Activated T-cell treated with anti-CD3 and anti-CD28 coated beads, Interleukin-2, amount 50 U/mL, for 48 hours (primary cell): ENCODE measurements at places on chromosomes 7 and 10.

- DNase-seq = no peak
Measured at GRCh38 chr7:142670511-142670910, 78.8 kb upstream of the PRSS1 start.

- no peak for DNase-seq
Measured at GRCh38 chr7:148598351-148598750, 7.8 kb downstream of the C7orf33 start.

DNA sequence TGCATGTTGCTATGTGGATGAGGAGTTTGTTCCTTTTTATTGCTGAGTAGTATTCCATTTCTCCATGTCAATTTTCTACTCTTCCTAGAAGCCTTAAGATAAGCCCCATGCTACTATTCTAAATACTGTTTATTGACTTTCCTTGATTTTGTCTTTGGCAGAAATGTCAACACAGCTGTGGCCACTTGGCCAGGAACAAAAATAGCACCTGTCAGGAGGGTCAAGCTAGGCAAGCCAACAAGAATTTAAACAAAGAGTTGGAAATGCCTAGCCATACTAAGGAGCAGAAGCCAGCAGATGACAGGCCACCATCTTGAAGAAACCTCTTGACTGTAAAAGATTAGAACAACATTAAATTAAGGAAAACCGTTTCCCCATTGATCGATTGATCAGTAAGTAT, 34.7 kb downstream of the JAZF1 start:
- DNase-seq = no peak

- DNase-seq = no peak
Measured at GRCh38 chr7:78168865-78169264, 370.3 kb downstream of the PHTF2 start.

DNA sequence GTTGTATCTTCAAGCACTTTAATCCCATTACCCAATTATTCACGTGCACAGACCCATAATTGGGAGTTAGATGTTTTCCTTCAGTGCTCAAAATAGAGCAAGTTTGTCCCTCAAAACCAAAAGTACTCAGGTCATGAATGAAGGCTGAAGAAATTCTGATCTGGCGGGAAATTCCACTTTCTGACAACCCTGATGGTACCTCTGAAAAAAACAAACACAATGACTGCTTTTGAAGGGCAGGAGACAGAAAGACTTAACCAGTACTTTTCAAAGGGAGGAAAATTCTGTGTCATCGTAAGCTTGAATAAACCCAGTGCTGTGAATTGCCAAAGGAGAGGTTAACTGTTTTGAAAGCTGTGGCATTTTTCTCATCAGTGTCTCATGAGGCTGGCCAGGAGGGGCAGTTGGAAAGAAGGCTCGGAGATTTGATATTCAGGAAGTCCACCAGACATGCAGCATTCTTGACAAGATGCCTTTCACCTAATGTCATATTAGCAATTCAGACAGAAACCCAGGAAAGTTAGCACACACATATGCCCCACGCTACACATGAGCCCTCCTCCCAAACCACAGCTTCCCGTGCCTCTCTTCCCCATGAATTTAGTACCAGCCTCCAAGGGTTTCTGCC, 347.0 kb downstream of the KCNMA1 start:
- no peak for DNase-seq

DNA sequence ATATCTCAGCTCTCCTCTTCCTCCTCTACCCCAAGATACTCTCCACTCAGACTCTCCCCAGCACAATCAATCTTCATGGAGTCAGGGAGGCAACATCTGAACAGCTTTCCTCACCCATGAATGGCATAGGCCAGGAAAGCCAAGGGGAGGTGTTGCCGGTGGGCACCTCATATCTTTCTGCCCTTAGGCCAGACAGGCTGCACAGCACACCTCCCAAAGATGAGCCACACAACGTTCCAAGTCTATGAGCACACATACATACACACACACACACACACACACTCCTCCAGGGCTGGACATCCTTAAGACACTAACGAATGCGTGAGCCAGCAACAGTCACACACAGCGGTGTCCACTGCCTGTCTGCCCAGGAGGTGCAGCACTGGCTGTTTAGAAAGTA, 17.7 kb downstream of the COBL start:
- DNase-seq = no peak
